Kidney (tissue), 22 donors: ENCODE measurements at places on chromosomes 16 and 17. TPM values are rescaled to one million over a fixed set of nuclear protein-coding genes. Genes with fewer than 3 reads are reported as not detected.
A peak's percentile ranks its signal among the peaks of the same experiment; 100 is the strongest.

DNA sequence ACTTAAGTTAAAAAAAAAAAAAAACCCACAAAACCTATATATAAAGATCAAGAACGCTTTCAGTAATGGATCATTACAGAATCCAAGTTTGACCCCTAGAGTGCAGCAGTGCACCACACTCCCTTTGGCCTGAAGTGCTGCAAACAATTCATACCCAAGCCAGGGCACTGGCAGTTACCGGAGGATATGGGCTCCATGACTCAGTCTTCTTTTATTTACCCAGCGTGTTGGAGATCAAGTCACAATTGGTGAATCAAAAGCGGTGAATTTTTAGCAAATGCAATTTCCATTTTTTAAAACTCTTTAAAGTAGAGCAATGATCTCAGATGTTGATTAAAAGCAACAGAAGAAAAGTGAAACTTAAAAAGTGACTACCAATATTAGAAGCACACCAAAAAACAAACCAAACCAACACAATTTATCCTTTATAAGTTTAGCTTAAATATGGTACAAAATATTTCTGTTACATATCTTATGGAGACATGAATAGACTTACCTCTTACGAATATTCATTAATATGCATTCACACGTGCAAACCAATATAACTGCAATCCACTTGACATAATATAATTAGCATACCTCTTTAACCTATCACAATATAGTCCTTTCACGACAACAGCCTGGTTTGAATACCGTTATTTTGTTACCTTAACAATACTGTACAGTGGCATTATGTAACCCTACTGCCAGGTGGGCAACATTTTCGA is 46.3 kb downstream of the ZNF652 start:
- peak; percentile 83 for DNase-seq

GPRC5C gene
- polyA plus RNA-seq, result 242 TPM

KRTAP4-9 gene
- polyA plus RNA-seq, result not detected

- DNase-seq, result no peak
These were observed 17.1 kb downstream of the DEF8 start for GRCh38 chr16:89965447-89966225.

GRCh38 chr16:58346831-58347371 is 45.4 kb upstream of the GINS3 start:
- DNase-seq, result no peak

- DNase-seq, result no peak
These were observed 11.6 kb downstream of the ST6GALNAC1 start for GRCh38 chr17:76631821-76632565.

GRCh38 chr17:56891751-56892150 is 22.1 kb downstream of the TRIM25 start:
- no peak for DNase-seq

GRCh38 chr16:81473066-81473488 is 28.5 kb downstream of the CMIP start:
- DNase-seq, result peak; percentile 38

GRCh38 chr16:53100889-53101288 is 46.1 kb downstream of the CHD9 start:
- no peak for DNase-seq
